ENCODE measurements at places on chromosomes 5 and 9.

DNA sequence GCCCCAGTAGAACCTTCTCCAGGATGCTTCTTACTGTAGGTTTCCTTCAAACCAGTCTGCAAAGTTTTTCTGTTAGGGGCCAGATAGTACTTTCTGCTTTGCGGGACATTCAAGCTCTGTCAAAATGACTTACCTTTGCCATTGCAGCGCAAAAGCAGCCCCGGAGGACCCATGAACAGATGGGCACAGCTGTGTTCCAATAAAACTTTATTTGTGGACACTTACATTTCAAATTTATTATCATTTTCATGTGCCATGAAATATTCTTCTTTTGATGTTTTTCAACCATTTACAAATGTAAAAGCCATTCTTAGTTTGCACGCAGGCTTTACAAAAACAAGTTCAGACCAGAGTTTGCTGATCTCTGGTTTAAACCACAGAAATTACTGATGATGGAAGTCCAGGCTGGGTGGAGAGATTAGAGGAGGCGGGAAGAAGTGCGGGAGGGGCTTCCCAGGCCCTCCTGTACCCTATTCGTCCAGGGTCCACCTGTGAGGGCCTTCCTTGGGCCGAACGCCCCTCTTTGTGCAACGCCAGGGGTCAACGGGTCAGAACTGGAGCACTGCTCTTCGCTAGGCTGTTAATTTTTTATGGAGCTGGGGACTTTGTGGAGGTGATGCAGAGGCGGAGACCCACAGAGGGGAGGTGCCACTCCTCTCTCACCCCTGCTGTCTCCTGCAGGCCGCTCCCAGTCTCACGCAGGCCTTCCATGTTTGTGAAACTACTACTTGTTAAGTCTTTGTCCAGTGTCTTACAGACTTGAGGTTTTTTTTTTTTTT is 7.6 kb upstream of the ASS1 start:
- DNase-seq, result no peak

- DNase-seq, result no peak
Observed at GRCh38 chr9:112705768-112706427, 12.0 kb downstream of the INIP start.

GRCh38 chr9:82260691-82261090 is 272.1 kb downstream of the SPATA31D1 start:
- no peak for DNase-seq

GRCh38 chr9:28234894-28235277 is 661.6 kb upstream of the C9orf72 start:
- DNase-seq, result no peak

- DNase-seq, result no peak
Observed at GRCh38 chr9:89260525-89260924, 50.5 kb upstream of the CKS2 start.

GRCh38 chr5:92378966-92379611 is 996.0 kb upstream of the ARRDC3 start:
- no peak for DNase-seq

DNA sequence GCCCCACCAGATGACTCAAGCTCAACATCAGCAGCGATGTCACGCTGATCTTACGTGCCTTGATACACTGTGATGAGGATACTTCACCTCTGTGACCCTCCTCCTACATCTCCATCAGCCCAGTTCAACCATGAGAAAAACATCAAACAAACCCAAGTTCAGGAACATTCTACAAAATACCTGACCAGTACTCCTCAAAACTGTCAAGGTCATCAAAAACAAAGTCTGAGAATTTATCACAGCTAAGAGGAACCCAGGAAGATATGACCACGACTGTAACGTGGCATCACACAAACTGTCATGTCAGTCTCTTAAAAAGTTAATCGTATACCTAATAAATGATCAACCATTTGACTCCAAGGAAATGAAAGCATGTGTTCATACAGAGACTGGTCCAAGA is 90.8 kb downstream of the COL23A1 start:
- DNase-seq, result no peak

DNA sequence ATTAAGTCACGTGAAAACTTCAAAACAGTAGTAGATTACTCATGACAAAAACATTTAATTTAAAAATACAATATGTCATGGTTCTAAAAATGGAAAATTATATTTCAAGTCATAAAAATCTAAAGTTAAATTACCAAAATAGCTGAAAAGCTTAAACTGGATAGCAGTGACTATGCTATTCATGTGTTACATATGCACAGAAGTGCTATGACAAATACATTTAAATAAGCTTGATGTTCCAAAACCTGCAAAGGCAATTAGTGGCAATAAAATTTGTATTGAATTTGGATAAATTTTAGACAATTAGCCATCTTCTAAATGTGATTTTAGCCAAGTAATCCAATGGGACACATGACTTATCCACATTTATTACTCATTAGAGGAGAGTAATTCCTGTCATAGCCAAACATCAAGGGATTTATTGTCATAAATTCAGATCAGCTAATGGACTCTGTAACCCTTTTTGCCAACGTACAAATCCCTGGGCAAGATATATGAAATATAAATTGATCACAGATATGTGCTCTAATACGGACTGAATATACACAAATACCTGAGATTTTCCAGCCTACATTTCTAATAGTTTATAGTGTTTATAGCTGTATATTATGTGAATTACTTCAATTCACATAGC is 419.4 kb downstream of the ISL1 start:
- DNase-seq, result no peak

- DNase-seq, result no peak
Observed at GRCh38 chr9:13432904-13433303, 153.4 kb upstream of the MPDZ start.

DNA sequence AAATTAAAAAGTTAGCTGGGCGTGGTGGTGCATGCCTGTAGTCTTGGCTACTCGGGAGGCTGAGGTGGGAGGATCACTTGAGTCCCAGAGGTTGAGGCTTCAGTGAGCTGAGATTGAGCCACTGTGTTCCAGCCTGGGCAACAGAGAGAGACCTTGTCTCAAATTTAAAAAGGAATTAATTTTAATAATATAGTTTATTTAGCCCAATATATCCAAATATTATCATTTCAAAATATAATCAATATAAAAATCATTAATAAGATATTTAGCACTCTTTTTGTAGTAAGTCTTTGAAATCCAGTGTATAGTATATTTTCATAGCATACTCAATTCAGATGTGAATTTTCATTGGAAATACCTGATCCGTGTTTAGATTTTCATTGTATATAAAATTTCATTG is 43.2 kb upstream of the ORM1 start:
- no peak for DNase-seq

- DNase-seq, result no peak
Observed at GRCh38 chr5:40093550-40093949, 586.2 kb upstream of the PTGER4 start.

GRCh38 chr5:50740832-50741231 is 74.4 kb downstream of the PARP8 start:
- DNase-seq, result no peak

DNA sequence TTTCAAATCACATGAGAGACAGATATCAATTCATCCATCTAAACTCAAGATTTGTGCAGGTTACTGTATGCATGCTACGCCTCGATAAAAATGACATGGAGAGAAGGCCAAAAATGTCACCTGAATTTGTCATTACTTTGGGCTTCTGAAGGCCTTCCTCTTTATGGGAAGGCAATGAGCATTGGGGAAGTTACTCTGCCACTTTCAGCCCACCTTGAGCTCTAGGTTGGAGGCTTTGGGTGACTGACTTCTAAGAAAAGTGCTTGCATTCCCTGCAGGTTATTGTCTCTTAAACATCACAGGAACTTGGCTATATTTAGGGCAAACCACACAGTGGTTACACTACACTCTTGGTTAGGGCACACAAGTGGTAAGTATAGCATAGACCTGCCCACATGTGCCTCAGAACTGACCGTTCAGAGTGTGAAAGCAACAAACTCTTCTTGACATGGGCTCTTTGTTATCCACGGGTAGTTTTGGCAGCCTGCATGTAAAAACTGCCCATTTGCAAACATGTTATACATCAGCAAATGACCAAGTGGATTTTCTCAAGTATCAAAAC is 169.5 kb downstream of the ZNF608 start:
- no peak for DNase-seq

- DNase-seq, result peak; percentile 45
Observed at GRCh38 chr9:20619487-20620200, 2.7 kb downstream of the MLLT3 start.

DNA sequence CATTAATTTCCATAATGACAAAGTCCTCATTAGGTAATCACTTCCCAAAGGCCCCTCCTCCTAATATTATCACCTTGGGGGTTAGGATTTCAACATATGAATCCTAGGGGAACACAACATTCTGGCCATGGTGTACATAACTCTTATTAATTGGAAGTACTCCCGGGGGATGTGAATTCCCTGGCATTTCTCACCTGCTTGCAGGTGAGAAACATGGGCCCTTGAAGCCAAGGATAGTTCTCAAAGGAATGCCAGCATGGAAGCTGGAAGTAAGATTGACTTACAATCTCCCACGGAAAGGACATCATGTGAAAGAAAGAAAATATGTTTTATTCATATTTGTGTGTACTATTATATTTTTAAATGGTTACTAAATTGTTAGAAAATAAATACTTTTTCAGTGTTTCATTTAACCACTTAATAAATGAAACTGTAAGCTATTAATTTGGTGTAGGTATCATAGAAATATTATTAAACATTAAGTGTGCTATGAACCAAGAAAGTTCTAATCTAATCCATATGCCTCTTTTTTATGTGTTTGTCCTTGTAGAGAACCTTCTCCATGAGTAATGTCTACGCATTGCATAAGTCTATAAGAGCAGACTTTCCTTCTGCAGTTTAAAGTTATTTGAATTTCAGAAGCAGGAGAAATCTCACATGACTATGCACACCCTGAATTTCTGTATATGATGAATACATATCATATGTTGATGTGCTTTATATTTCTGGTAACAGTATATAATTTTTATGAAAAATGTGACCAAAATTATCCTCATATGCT is 59.4 kb downstream of the ANXA1 start:
- DNase-seq, result no peak

DNA sequence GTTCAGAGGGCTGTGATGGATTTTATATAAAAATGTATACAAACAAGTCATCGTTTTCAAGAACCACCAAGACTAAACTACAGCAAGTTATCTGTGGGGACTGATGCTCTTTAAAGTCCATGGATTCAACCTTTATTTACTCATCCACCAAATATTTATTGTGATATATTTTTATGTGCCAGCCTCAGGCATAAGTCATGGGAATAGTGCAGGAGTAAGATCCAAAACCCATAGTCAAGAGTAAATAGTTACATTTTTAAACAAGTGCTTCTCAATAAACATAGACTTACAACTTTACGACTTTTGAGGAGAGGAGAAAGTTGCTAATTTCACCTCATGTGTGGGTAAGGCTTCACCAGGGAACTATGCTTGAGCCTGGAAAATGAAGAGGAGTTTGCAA is 24.6 kb downstream of the MACIR start:
- DNase-seq, result no peak

DNA sequence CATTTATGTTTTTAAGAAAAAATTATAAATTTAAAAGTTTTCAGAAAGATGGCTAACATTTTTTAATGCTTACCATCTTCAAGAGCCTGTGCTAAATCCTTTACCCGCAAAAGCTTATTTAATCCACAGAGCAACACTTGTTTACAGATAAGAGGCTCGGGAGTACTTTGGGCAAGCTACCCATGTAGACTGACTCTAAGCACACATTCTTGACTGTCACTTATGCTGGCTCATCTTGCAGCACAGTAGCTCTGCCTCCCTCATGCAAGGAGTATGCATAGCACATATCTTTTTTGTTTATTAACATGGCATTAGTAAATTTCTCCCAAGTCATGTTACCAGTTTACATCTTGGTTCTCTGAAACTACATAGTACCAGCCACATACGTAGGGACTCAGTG is 14.7 kb downstream of the SH3RF2 start:
- no peak for DNase-seq

DNA sequence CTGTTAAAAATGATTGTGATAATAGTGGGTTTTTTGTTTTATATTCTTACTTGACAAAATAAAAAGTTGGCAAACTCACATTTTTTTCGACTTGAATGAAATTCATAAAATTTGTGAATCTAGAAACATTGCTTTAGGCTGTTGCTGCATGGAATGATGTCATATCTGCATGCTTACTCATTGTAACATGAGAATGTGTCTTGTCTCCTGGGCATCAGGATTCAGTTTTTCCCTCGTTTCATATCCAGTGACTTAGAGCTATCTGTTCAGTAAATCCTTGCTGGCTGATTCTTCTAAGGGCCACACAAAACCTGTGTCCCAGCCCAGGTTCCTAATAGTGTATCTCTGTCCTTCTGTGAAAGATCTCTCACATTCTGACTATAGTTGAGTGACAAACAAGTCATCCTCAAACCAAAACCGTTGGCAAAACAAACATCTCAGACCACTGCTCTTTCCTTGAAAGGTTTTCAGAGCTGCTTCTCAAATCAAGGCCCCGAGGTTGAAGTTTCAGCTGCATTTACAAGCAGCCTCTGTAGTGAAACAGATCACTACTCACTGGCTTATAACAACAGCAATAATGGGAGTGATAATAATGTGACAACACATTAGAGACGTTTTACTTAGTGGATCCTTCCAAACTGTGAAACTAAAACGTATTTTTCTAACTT is 95.0 kb downstream of the NPR3 start:
- DNase-seq, result no peak

GRCh38 chr9:77291714-77292113 is 114.4 kb downstream of the VPS13A start:
- no peak for DNase-seq

- DNase-seq, result no peak
Observed at GRCh38 chr9:69214939-69215338, 40.9 kb downstream of the TJP2 start.
